ENCODE measurements at places on chromosomes 3 and 15.

- no peak for DNase-seq
Observed at GRCh38 chr15:87720235-87720634, 536.3 kb downstream of the NTRK3 start.

DNA sequence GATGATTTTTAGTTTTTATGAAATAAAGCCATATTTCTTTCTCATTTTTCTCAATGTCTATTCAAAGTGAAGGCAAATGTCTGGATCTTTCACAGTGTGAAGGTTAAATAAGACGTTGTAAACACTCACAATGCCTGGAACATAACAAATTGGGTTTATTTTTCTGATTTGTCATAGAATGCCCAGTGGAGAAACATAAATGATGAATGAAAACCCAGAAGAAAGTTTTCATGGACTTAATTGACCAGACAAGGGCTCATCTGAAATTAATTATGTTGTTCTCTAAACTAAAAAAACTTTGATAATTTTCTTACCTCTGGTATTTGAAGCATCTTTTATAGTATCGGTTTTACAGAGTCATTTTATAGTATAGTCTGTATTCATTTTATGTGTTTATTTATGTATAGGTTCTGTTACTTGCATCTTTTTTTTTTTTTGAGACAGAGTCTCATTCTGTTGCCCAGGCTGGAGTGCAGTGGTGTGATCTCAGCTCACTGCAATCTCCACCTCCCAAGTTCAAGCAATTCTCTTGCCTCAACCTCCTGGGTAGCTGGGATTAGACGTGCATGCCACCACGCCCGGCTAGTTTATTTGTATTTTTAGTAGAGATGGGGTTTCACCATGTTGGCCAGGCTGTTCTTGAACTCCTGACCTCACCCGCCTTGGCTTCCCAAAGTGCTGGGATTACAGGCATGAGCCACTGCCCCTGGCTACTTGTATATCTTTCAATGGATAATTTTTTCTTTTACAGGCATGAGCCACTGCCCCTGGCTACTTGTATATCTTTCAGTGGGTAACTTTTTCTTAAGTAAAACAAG is 15.1 kb upstream of the BNIP2 start:
- DNase-seq = no peak

DNA sequence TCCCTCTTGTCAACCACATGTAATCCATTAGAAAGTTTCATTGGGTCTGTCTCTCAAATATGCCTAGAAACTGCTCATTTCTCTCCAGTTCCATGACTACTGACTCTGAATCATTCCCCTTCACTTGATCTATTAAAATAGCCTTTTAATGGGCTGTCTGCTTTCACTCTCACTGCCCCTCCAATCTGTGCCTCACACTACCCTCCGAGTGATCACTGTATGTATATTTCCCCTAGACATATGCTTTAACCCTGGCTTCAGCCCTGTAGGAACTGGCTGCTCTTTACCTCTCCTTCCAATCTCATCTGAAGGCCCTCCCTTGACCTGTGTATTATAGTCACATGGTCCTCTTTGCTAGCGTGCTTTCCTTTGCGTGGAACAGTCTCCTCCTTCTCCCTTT is 282.8 kb upstream of the ADAMTS9 start:
- DNase-seq = no peak

- DNase-seq = no peak
Observed at GRCh38 chr3:44555723-44556122, 730 bp downstream of the ZKSCAN7 start.

- peak; percentile 22 for DNase-seq
Observed at GRCh38 chr3:131217296-131217741, 164.3 kb upstream of the NUDT16 start.

DNA sequence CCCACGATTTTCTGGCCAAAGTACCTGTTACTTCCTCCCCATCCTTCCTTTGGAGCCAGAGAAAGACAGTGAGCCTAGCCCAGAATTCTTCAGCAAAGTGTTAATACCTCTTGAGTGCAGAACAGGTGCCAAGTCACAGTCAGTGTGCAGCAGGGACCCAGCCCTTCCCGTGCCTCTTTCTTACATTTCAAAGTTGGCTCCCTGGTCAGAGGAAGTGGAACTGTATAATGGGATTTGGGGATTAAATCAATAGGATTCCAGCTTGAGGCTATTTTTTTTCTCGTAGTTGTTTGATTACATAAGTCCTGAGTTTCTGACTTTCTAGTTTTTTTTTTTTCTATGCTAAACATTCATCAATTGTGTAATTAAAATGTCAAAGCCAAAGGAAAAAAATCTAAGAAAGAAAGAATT is 52.6 kb upstream of the ABHD10 start:
- DNase-seq = no peak

DNA sequence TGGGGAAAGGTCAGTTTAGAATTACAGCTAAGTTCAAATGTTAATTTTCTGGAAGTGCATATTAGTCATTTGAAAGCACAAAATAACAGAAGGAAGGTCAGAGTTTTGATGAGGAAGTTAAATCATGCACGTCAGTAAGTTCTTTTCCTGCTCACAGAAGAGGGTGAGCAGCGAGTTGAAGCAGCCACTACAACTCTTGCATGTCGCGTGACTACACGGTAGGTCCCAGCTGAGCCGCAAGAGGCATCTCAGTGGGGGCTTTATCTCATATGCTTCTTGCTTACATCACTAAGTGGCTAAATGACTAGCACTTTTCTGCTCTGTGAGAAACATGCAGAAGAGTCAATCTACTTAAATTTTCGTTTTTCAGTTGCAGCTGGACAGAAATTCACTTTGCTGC is 21.3 kb upstream of the SEC62 start:
- peak; percentile 20 for DNase-seq

- DNase-seq = no peak
Observed at GRCh38 chr15:89230277-89230676, 8.9 kb upstream of the RLBP1 start.

GRCh38 chr15:77702211-77702957 is 69.7 kb upstream of the LINGO1 start:
- no peak for DNase-seq

- no peak for DNase-seq
Observed at GRCh38 chr15:33655488-33655887, 312.8 kb upstream of the CHRM5 start.

GRCh38 chr3:58630076-58630709 is 36.4 kb downstream of the FAM3D start:
- peak; percentile 71 for DNase-seq

DNA sequence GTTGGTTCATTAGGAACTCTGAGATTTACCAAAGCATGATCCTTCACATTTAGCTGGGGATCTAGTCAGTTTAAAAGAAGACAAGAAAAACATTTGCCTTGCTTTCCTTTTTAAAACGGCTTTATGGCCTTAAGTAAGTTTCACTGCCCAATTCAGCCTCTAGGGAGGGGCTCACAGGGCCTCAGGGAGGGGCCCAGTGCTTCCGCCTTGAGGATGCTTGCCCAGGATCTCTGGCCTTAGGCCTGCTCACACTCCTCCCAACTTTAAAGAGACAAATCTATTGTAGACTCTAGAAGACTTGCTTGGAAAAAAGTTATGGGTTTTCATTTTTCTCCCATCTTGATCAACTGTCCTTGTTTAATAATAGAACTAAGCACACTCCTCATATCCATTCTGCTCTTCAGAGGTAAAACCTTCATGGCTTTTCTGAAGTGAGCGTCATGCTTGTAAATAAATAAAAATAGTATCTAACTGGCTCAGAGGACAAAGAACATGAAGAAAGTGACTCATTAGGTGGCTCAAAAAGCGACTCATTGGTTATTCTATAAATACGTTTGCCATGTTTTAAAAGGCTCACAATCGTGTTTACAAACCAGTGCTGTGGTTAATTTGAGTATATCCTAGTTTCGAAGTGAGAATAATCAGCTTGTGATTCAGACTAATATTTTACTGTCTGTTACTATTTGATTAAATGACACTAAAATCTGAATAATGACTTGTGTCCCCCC is 13.7 kb downstream of the PDHB start:
- DNase-seq = peak; percentile 78

DNA sequence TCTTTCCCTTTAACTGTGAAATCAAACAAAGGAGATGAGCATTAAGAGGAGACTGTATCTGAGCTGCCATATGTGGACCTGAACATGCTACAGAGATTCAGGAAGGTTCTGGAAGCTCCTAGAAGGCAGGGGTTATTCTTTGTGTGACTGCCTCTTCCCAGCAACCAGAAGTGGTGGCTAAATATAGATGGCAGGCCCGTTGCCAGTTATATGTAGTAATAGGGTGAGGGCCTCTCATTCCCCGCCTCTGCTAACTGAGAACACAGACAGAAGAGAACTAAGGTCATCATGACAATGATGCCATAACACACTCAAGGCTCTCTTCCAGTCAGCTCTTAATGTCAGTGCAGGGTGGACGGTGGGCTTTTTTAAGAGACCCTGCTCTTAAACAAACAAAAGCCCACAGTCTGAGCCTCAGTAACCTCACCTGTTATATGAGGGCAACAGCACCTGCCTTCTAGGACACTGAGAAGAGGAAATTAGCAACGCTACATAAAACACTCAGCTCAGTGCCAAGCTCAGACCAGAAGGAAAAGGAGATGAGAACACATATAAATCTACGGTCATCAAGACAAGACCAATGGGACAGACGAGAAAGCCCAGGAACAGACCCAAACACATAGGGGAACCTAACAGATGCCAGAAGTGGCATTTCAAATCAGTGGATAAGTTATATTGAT is 22.3 kb downstream of the CFAP92 start:
- DNase-seq = peak; percentile 63

GRCh38 chr15:99100245-99101173 is 4.4 kb upstream of the SYNM start:
- peak; percentile 93 for DNase-seq

DNA sequence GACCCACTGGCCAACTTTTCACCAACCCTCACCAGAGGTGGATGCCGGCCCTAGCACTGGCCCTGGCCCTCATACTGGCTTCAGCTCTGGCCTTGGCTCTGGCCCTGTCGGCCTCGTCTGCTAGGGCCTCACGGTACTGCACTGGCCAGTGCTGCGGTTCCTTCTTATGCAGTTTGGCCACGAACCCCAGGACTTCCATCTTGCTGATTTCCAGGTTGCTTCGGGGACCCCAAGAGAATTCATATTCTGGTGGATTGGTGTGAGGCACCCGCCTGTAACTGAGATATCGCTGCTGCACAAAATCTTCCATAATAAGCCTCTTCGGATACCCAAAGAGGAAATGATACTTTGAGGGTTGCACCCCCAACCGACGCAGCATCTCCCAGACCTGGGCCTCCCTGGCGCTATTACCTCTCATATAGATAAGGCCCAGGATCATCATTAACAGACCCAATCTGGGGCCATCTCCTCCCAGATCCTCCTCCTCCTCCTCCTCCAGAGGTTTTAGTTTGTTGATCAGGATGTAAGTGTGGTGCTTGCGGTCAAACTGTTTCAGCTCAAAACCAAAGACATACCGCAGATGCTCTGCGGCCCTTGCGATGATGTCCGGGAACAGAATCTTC is 883 bp downstream of the MAGEF1 start:
- peak; percentile 71 for DNase-seq
